GDM1 (cell line): ENCODE measurements at places on chromosomes 1 and 21.

DNA sequence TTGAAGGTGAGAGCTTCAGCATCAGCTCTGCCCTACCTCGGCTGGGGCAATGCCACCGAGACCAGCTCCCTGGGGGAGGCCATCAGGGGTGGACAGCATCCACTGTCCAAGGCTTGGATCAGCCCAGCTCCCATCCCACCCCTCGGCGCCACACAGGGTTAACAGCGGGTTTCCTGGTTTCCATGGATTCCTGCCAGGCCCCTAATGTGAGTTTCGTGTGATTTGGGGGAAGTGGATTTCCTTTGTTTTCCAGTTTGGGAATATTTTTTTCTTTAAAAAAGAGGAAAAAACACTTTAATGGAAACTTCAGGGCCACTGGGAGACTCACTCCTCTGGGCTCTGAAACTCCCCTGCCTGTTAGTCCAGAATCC is 34.3 kb downstream of the CASZ1 start:
- DNase-seq, result no peak

DNA sequence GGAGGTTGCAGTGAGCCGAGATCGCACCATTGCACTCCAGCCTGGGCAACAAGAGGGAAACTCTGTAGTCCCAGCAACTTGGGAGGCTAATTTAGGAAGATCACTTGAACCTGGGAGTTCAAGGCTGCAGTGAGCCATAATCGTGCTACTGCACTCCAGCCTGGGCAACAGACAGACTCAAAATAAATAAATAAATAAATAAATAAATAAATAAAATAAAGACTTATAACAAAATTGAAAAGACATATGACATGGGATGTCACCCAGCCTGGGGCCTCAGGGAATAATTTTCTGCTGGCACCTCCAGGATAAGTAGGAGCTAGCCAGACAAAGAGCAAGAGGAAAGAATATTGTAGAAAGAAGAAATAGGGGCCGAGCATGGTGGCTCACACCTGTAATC is 77.9 kb upstream of the PUM1 start:
- DNase-seq, result no peak

GRCh38 chr1:70353601-70354331 is 756 bp downstream of the ANKRD13C start:
- no peak for DNase-seq

- DNase-seq, result no peak
Measured at GRCh38 chr1:158930504-158930903, 848 bp upstream of the PYHIN1 start.

DNA sequence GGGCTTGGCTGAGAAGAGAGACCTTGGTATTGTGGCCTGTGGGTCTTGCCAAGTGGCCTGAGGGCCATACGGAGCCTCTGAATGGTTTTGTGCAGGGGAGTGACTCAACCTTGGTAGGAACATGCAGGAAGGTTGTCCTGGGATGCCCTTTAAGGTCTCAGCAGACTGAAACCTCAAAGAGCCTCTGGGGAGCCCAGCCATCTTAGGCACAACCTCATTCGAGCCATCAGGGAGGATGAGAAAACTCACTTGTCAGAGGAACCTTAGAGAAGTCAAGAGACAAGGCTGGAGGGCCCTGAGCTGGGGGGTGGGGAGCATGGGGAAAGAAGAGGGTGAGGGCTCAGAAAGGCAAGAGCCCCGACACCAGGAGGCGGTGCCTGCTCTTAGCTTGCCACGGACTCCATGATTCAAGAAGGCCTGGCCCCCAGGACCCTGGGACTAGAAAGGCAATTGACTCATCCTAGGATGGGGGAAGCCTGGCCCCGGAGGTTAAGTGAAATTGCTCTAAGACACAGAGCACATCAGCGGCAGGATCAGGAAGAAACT is 13.0 kb downstream of the IFI6 start:
- no peak for DNase-seq

DNA sequence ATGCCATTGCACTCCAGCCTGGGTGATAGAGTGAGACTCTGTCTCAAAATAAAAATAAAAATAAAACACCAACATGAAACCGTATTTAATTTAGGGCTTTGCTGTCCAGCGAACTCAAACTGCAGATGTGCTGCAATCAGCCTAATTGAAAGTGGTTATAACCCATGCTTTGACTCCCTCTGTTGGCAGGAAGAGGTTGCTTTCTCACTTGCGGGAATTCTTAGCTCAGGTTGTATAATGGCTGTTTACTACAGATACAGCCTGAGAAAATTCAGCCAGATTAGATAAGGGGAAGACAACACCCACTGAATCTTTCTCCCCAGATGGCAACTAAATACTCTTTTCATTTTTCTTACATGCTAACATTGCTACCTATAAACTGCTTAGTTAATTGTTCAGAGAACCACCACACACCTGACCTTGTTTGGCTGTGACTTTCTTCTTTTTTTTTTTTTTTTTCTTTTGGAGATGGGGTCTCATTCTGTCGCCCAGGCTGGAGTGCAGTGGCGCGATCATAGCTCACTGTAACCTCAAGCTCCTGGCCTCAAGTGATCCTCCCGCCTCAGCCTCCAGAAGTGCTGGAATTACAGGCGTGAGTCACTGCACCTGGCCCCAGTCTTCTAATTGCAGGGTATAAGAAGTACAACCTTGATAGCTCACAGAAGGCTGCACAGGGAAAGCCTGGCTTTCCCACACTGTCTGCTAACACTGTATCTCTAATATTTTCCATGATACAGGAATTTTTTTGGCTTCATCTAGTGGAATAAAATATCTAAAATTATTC is 34.6 kb downstream of the DNTTIP2 start:
- peak; percentile 53 for DNase-seq

- no peak for DNase-seq
Measured at GRCh38 chr1:230071316-230071715, 4.3 kb downstream of the GALNT2 start.

GRCh38 chr1:104761961-104762570 is 1012.4 kb downstream of the AMY1C start:
- no peak for DNase-seq

DNA sequence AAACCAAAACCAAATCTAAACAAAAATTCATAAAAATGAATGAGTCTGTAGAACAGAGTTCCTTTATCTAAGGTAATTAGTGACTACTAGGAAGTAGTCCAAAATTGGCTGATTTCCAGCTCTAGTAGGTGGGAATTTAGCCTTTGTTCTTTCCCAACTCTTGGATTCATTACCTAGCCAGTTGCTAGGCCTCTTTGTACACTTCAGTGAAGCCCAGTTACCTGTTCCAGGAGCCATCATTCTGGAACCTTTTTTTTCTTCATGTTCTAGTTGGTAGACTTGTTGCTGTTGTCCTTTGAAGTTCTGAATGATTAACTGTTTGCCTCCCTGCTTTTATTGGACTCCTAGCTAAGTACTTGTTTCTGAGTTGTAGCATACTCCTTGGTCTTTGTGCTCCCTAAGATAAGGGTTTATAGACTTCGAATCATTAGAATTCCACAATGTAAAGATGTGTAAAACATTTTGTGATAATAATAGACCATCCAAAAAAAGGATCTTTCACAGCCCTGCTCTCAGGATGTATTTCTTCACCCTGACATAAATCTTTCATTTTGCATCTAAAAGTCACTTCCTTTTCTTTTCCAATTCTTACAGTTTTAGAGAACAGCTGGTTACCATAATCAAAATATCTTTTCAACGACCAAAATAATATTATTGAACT is 9.8 kb downstream of the PLA2G4A start:
- no peak for DNase-seq

- no peak for DNase-seq
Measured at GRCh38 chr21:25467896-25468295, 139.4 kb downstream of the MRPL39 start.

DNA sequence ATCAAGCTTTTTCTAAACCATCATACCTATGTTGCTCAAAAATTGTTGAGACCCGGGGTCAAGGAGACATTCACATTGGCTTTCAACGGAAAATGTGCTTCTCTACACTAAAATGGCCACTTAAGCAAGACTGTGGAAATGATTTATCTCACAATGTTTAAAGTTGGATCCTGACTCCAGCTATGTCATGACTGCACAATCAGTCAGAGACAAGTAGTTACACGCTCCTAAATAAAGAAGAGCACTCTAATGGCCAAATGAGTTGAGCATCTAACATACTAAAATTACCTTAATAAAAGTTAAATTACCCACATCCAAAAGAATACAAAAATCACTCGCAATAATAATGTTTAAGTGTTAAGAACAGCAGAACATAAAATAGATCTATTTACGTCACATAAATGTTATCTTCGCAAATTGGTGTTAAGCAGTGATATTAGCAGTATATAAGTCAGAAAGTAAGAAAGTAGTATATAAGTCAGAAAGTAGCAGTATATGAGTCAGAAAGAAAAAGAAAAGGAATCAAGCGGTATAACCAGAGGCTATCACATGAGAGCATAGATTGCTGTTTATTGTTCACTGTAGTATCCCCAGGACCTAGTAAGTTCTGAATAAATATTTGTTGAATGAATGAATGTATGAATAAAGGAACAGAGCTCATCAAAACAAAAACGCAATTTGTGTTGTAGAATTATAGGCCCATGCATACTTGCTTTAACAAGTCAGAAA is 28.4 kb downstream of the ZNF281 start:
- DNase-seq, result no peak

DNA sequence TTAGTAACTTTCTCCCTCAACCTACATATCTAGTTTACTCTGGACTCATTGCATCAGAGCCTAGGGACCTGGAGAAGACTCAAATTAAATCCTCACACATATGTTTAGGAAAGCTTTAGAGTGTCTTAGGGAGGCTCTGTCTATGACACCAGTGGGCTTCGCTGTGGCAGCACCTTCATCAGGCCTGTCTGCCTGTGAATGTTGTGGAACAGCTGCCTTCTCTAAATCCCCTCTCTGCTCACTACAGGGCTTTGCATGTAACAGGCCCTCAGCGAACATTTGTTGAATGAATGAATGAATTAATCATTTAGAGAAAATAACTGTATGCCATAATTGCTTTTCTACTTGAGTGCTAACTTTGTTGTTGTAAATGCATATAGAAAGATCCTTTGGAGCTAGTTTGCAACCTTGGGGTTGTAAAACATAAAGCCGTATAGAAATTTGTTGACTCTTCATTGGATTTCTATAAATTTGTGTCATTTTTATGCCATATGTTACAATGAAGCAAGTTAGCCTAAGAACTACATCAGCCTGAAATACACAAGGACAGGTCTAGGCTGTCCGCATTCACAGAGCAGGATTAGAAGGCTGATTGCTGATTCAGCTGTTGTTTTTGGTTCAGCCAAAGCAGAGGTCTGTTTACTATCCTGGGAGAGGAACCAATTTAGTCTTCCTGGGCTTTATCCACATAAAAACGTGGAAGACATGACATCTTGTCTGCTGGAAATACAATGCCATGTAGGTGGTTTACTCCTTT is 238.0 kb downstream of the ASTN1 start:
- DNase-seq, result no peak

GRCh38 chr1:53132176-53132575 is 10.3 kb downstream of the SLC1A7 start:
- no peak for DNase-seq

GRCh38 chr1:151839457-151840403 is at the start of gene C2CD4D:
Gene C2CD4D (minus strand): TSS chr1:151839820. CDS start chr1:151838989, 831 bp downstream.
- no peak for DNase-seq
